ENCODE measurements at places on chromosomes 7 and 10. TPM values are rescaled to one million over a fixed set of nuclear protein-coding genes. Genes with fewer than 3 reads are reported as not detected.

NYAP1 gene
- 0.54 TPM for total RNA-seq

CDK14 gene
- total RNA-seq, result 26.3 TPM

DYDC2 gene
- not detected for total RNA-seq

AQP1 gene
- total RNA-seq, result 284 TPM

EMX2 gene
- not detected for total RNA-seq
